ENCODE measurements at places on chromosomes 4 and X.
A peak's percentile ranks its signal among the peaks of the same experiment; 100 is the strongest.

GRCh38 chr4:62250100-62250499 is 1050.0 kb downstream of the ADGRL3 start:
- no peak for DNase-seq

GRCh38 chr4:44725726-44726037 is 674 bp downstream of the GNPDA2 start:
- peak; percentile 10 for DNase-seq

DNA sequence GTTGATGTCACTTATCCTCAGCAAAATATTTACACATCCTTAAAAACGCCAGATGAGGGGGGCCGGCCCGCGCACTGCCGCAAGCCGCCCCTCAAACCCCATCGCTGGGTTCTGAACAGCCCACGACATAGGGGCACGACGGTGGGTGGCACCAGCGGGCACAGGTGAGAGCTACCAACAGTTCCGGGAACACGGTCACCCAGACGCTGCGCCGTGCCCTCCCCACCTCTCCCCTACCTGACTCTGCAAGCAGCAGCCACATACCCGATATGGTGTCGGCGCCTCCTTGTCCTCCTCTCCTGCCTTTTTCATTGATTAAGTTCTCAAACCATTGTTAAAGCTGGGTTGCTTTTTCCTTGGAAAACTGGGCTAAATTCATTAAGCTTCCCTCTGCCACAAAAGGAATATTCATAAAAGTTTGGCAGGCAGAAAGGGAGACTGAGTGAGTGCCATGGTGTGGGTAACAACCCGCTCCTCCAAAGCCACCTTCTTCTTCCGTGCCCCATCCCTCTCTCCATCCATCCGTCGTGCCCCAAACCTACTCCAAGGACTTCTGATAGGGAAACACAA is 1.4 kb downstream of the RAI2 start:
- DNase-seq: no peak

DNA sequence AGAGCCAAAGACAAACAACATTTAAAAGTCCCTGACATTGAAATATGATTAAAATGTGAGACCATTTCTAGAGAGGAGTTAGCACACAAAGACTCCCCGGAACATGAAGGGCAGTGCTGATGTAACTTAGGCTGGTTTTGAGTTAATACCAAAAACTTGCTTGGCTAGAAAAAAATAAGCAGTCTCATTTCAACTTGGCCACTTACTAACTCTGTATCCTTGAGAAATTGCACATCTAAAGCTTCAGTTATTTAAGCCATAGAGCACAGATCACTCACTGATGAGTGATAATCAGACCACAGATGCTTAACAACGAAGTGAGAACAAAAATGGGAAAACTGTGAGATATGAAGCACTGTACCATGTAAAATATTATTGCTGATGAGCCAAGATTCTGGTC is 65.9 kb upstream of the MAOA start:
- DNase-seq: peak; percentile 48

- DNase-seq: no peak
Measured at GRCh38 chrX:23938690-23939089, 30.9 kb downstream of the CXorf58 start.

- peak; percentile 91 for DNase-seq
Measured at GRCh38 chr4:83282049-83282535, 2.5 kb downstream of the COQ2 start.

DNA sequence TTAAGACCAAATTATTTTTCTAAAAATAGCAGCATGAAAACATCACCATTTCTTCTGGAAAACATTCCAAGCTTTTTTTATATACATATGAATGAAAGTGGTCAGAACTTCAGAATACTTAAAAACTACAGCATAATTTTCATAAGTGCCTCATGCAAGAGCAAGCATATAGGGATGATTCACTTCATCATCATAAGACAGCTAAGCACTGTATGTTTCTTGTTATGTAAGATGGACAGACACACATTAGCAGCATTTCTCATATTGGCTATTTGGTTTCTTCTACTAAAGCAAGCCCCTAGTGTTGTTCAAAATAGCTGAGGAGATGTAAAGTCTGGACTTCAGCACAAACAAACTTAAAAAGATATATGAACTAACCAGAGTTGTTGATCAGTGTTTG is 213.1 kb upstream of the NOCT start:
- DNase-seq: no peak

DNA sequence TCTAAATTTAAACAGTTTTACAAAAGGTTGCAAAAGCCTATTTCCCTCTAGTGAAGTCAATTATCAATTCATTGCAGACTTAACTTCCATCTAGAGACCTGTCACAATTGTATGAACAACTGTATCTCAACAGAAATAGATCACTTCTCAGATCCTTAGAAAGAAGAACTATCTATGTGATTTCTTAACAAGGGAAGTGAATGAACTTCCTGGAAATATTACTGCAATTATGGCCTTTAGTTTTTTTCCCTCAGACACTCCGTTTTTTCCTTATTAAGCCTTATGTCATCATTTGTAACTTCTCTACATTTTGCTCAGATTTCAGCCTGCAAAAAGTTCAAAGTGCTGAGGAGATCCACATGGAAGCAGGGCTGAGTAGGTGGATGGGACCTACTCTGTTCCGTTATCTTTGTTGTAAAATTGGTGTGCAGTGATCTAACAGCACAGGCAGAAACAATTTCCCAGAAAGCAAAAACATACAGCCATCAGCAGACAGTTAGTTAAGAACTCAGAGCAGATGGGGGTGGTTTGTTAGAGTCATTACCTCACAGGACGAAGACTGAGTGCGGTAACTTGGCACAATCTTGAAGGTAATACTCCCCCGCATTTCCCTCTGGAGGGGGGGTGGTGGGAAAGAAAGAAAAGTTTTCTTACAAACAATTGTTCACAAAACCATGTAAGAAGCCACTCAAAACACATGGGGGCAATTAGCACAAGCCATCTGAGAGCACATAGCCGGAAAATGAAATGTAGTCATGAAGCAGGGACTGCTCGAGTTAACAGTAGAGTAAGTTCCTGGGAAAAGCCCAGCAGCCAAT is 112.3 kb downstream of the NYX start:
- no peak for DNase-seq

DNA sequence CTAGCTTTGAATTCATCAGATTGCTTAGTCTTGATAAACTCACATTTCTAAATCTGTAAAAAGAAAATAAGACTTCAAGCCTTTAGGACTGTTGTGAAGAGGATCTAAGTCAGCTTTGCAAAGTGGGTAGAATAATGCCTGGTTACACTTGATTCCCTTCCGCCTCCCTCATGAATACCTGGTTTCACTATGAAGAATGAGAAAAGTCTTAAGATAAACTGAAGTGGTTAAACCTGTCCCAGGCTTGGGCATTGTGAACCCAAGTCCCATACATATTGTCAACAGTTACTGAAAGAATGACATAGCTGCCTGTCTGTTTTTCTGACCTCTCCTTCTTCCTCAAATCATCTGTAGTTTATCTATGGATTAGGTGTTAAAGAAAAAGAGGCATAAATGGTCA is 16.7 kb upstream of the GBA3 start:
- DNase-seq: peak; percentile 52

GRCh38 chr4:172751550-172751949 is 417.1 kb upstream of the GALNT7 start:
- no peak for DNase-seq

Measured in trophoblast cell (in vitro differentiated cells and primary cell).